Endodermal cell (in vitro differentiated cells): ENCODE measurements at places on chromosomes 2 and 18.
A peak's percentile ranks its signal among the peaks of the same experiment; 100 is the strongest.

GRCh38 chr2:37453027-37453426, 108.6 kb downstream of the QPCT start:
- DNase-seq: no peak

GRCh38 chr2:219220652-219221402, 2.1 kb upstream of the ABCB6 start:
- DNase-seq: no peak

DNA sequence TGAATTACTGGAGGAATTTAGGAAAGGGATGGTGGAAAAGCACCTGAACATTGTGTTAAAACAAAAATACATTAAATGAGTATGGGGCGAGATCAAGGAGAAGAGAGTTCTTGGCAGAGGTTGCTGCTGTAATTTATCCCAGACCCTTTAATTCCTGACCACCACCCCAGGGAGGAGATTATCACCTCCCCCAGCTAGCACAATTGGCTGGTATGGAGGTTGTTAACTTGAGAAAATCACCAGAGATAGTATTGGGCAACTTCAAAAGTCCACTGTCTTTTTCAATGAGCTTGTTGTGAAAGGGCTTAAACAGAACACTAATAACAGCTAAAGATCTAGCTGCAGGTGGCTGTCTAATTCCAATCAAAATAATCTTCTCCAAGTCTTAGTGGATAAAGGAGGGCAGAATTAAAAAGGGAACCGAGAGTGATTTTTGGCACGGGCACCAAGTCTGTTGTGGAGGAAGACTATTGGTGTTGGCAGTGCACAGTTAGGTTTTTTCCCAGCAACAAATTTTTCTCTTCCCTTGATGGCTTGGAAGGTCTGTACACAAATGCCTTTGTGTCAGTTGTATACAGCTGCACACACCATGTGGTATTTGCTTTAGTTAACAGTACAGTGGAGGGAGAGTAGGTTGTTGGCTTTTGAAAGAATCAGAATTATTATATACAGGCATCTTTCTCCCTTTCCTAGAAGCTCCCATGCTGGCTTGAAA, 289.5 kb downstream of the SLC4A3 start:
- peak; percentile 74 for DNase-seq

GRCh38 chr18:11322006-11322405, 172.6 kb upstream of the PIEZO2 start:
- no peak for DNase-seq

DNA sequence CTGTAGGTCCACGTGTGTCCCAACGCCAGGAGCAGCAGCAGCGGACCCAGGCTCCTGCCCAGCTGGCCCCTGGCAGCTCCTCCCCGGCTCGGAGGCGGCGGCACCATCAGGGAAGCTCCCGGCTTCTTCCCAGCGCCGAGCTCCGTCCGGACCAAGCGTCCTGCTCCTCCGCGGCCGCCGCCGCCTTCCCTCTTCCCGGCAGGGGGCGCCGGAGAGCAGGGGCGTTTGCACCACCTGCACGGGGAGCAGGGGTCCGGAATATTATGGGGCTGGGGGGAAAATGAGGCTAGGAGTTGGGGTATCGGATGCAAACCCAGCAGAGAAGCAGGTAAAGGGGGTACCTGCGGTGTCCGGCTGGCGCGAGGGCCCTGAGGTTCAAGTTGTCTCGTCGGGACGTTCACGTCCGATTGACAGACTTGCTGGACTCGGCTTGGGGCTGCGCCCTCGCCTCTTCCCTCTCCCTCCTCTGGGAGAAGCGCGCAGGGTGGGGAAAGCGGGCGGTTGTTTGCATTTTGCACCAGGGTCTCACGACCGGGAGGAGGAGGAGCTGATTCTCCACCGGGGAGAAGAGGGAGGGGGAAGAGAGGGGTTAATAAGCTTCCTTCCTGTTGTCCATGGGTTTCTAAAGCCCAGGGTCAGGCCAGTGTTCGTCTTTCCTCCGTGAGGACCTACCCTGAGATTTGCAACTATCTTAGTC, at the start of gene CCBE1:
Gene CCBE1 (minus strand): TSS at position 188 of the 697 bp plus-strand sequence.
- DNase-seq: peak; percentile 97

GRCh38 chr2:47357483-47357882, 45.5 kb upstream of the MSH2 start:
- DNase-seq: peak; percentile 78

DNA sequence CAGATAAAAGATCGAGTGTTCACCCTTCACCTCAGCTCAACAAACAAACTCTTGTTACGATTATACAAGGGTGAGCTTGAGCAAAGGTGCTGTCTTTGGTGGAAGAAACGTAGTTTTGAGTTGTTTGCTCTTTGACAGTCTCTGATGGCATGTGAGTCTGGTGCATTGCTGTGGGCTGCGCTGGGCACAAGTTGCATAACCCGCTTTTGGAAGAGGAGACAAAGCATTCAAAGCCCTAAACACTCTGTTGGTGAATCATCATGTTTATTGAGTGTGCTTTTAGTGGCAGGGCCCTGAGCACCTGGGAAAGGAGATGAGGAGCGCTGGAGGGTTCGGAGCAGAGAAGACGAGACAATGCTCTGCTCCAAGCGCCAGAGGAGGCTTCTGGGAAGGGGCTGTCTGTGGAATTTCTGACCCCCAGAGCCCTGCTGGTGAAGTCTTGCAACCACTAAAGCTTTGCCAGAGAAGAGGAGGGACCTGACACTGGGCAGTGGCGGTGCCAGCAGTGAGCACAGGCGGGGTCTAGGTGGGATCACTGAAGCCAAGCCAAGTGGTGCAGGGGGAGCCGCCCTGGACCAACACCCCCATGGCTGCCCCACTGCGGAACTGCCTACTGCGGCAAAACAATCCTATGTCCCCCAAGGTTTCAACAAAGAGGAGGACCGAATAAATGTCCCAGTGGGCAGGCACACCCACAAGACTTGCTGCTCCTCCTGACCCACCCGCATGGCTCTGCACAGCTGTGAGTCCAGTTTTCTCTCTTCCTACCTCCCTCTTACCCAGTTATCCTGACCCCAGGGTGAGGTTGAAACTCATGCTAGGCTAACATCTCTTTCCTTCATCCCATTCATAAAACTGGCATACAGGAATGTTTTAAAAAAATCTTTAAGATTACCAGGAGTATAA, 64.0 kb downstream of the TNFRSF11A start:
- DNase-seq: no peak

GRCh38 chr2:196987298-196987648, 60.8 kb upstream of the PGAP1 start:
- no peak for DNase-seq

- no peak for DNase-seq
Observed at GRCh38 chr2:237455764-237456163, 31.3 kb upstream of the MLPH start.

- DNase-seq: peak; percentile 85
Observed at GRCh38 chr2:235766278-235766677, 272.4 kb downstream of the AGAP1 start.

DNA sequence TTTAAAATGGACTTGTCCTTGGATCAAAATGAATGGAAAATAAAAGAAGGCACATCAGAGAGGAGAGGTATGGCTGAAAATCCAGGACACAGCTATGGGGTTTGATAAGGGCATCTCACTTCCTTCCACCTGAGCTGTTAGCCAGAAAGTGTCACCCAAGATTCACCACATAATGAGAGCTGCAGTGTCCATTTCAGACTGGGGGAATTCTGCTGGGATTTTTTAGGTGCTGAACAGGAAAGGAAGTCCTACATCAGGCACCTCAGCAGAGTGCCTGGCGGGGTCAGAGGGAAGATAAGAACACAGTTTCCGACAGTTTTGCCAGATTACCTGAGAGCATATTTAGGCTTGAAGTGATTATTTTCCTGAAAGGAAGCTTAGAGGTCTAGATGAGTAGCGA, 187.6 kb upstream of the HNMT start:
- DNase-seq: no peak

GRCh38 chr2:203626952-203627681, 79.3 kb upstream of the CD28 start:
- DNase-seq: no peak

DNA sequence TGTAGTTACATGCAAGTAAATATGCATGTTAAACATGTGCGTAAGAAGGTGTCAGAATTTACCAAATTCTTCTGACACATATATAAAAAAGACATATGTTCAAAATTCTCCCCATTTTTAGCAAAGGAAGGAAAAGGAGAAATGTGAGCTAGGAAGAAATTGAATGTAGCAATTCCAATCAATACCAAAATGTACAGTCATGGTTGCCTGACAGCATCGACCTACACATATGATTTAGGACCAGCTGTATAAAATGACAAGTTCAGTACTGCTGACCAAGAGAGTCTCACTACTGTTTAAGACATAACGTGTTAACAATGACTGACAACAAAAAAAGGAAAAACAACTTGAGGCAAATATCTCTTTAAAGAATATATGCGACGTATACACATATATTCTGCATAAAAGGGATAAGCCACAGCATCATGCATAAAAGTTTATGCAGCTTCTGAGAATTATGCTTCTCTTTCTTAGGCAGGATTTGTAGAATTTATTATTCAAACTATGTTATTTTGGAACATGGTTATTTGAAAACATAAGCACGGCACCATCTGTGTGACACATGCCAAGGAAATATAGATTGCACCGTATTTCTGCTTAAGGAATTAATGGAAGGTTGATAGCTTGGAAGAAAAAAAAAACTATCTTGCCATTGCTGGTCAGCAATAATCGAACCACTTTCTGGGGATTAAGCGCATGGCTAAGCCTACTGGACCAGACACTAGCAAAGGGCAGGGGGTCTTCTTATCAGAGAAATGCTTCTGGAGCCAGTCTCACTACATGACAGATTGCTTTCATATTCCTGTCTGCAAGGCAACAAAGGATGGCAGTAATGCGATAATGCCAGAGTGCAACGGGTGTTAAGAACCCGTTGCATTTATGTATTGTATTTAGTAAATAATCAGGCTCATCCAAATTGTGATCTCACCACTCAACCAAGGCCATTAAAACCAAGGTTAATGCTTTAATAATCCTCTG, 154.0 kb downstream of the WDPCP start:
- no peak for DNase-seq

GRCh38 chr18:2969695-2970094, 43.2 kb downstream of the LPIN2 start:
- no peak for DNase-seq
